ENCODE measurements at places on chromosomes 12 and 14.

DNA sequence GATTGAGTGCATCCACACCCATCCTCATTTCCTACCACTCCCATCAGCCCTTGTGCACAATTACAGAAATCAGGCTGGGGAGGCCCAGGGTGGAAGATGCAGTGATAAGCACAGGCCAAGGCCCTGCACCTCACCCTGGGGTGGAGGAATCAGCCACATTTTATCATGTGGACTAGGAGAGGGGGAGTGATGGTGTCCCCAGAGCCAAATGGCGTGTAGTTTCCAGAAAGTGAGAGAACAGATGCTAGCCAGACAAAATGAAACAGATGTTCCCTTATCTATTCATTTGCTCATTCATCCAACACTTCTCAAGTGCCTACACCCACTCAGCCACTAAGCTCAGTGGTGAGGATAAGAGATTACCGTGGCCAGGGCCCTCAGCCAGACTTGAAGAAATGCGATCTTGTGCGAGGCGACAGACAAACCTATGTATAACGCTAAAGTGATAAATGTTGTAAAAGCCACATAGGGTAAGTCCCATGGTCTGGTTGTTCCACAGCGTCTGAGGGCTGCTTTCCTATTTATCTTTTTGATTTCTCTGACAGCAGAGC lies 93.6 kb downstream of the STAB2 start:
- DNase-seq: no peak

DNA sequence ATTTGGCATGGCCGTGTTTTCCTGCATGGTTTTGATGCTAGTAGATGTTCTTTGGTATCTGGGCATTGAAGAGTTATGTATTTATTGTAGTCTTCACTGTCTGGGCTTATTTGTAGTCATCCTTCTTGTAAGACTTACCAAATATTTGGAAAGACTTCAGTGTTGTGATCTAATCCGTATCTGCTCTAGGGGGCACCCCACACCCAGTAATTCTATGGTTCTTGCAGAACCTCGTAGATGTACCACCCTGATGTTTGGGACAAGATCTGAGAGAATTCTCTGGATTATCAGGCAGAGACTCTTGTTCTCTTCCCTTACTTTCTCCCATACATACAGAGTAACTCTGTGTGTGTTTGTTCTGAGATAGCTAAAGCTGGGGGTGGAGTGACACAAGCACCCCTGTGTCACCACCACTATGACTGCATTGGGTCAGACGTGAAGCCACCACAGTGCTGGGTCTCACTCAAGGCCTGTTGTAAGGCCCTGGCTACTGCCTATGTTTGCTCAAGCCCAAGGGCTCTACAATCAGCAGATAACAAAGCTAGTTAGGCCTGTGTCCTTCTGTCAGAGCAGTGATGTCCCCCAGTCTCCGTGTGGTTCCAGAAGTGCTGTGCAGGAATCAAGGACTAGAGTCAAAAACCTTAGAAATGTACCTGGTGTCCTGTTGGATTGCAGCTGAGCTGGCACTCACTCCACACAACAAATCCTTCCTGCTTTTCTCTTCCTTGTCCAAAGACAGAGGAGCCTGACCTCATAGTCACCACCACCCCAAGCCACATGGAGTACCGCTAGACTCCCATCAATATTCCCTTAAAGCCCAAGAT lies 9.6 kb downstream of the RDH16 start:
- peak; percentile 39 for DNase-seq

GRCh38 chr12:21849878-21850277 lies 75.4 kb upstream of the KCNJ8 start:
- no peak for DNase-seq

GRCh38 chr12:48156652-48157017 lies 680 bp downstream of the ASB8 start:
- DNase-seq: no peak

DNA sequence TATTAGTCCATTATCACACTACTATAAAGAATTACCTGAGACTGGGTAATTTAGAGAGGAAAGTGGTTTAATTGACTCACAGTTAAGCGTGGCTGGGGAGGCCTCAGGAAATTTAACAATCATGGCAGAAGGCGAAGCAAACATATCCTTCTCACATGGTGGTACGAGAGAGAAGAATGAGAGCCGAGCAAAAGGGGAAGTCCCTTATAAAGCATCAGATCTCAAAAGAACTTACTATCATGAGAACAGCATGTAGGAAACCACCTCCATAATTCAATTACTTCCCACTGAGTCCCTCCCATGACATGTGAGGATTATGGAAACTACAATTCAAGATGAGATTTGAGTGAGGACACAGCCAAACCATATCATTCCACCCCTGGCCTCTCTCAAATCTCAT lies 422.6 kb downstream of the MDGA2 start:
- DNase-seq: no peak

- peak; percentile 28 for DNase-seq
Measured at GRCh38 chr12:79689061-79689476, 1.7 kb downstream of the PAWR start.

DNA sequence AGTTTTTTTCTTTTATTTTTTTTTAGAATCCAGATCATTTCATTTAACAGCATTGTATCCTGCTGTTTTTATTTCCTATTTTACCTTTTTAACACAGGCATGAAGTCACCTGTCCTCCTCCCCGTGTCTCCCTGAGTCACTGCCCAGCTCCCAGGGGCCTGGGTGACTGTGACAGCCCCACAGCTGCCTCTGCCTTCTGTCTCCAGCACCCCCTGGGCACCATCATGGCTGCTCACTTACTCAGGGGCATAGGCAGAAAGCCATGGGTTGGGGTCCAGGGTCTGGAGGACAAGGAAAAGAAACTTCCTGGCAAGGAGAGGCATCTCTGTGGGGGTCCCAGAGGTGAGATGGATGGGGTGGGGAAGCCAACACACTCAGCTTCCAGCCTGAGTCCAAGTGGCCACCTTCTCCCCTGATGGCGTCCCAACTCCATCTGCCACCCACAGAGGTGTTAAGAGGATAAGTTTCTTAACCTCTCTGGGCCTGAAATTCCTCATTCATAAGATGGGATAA lies 25.3 kb downstream of the TMEM63C start:
- DNase-seq: no peak

DNA sequence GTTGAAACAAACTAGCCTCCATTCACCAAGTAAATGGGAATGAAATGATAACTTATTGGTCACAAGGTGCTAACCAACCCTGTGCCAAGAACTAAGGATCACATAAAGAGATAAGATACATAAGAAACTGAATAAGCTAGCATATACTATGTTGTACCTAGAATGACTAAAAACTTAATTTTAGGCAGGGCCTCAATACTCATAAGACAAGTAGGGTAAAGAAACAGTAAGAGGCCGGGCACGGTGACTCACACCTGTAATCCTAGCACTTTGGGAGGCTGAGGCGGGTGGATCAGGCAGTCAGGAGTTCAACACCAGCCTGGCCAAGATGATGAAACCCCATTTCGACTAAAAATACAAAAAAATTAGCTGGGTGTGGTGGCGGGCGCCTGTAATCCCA lies 17.7 kb downstream of the GDF11 start:
- no peak for DNase-seq

- no peak for DNase-seq
Measured at GRCh38 chr14:61631045-61631687, 64.1 kb upstream of the HIF1A start.

DNA sequence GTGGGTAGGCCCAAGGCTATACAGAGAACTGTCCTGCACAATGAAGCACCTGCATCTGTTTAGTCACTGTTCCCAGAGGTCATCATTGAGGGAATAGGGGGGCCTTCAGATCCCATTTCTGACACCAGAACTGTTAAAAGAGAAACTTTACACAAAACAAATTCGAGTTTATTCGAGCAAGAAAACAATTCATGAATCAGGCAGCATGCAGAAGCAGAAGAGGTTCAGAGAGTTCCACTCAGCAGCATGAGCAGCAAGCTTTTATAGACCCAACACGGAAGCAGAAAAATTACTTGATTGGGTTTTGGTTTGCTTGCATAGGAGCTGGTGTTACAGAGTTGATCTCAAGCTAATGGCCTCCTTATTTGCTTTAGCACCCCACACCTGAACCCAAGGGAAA lies 1.7 kb upstream of the SFSWAP start:
- no peak for DNase-seq

DNA sequence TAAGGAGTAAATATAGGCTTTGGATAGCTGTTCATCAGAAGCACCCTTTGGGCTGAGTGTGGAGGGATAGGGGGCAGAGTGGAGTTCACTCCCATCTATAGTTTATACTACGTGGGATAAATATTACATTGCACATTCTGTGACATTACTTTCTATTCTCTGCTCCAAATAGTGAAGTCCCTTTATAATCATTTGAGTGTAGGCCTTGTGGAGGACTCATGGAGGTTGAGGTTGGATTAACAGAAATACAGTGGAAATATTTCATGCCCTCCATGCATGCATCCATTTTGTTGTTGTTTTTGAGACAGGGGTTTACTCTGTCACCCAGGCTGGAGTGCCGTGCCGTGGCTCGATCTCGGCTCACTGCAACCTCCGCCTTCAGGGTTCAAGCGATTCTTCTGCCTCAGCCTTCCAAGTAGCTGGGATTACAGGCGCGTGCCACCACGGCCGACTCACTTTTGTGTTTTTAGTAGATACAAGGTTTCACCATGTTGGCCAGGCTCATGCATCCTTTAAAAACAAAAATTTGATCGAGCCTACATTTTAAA lies 1.4 kb downstream of the CHPT1 start:
- peak; percentile 42 for DNase-seq
